CD4-positive, alpha-beta T cell treated with Interleukin-12 subunit alpha and Interleukin-12 subunit beta, for 1 hour (primary cell): ENCODE measurements at places on chromosomes 2 and 18.
A peak's percentile ranks its signal among the peaks of the same experiment; 100 is the strongest.

GRCh38 chr2:219002395-219003266, 9.4 kb upstream of the CRYBA2 start:
- DNase-seq = peak; percentile 43

DNA sequence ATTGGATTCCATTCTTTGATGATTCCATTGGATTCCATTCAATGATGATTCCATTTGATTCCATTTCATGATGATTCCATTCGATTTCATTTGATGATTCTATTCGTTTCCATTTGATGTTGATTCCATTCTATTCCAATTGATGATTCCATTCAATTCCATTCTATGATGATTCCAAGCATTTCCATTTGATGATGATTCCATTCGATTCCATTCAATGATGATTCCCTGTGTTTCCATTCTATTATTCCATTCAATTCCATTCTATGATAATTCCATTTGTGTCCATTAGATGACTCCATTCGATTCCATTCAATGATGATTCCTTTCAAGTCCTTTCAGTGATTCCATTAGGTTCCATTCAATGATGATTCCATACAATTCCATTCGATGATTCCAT, 1090.5 kb downstream of the RPIA start:
- no peak for DNase-seq

DNA sequence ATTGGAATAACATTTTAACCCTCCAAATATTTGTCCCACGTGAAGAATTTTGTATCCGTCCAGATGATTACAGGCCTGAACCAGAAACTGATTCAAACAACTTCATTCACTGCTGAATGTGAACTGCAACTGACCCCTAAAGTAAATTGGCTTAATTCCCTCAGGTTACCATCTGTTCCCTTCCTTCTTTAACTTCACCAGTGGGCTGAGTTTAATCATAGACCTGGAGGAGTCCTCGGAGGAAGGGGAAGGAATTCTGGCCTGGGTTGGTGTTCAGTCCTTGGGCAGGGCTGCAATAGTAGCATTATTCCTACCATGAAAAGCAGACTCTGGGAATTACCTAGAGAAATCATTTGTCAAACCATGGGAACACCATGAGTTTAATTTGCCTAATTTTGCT, 207.4 kb downstream of the TMEM247 start:
- DNase-seq = no peak

GRCh38 chr2:195212586-195212985, 444.4 kb upstream of the SLC39A10 start:
- no peak for DNase-seq
